ENCODE measurements at places on chromosomes 16 and 17.
A peak's percentile ranks its signal among the peaks of the same experiment; 100 is the strongest.

GRCh38 chr16:2004795-2005517 lies 4.7 kb downstream of the ZNF598 start:
- no peak for DNase-seq

GRCh38 chr17:17950806-17951205 lies 21.4 kb downstream of the TOM1L2 start:
- no peak for DNase-seq

GRCh38 chr17:44556166-44556831 lies 985 bp upstream of the FZD2 start:
- DNase-seq = peak; percentile 30

GRCh38 chr17:26962255-26963162 lies 331.4 kb upstream of the WSB1 start:
- DNase-seq = no peak

DNA sequence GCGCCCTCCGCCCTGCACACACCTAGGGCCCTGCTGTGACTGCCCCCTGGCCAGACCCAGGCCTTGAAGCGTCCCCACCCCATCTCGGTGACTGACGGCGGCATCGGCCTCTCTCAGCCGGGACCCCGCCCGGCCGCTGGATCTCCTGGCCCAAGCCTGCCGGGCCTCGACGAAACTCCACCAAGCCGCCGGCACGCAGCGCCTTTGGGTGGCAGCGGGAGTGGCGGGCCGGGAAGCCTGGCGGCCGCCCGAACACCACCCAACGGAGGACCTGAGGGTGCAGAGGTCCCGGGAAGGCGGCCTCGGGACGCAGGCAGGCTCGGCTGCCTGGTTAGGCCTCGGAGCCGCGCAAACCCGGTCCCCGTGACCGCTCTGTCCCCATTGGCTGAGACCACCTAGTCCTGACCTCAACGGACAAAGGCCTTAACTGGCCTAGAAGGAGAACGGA lies 12.0 kb upstream of the TMEM97 start:
- no peak for DNase-seq

- no peak for DNase-seq
Measured at GRCh38 chr16:89113152-89113547, 19.5 kb downstream of the ACSF3 start.

- DNase-seq = peak; percentile 23
Measured at GRCh38 chr17:38604479-38605403, 1.0 kb downstream of the SRCIN1 start.

GRCh38 chr16:23516366-23517137 lies 6.3 kb upstream of the GGA2 start:
- no peak for DNase-seq

- no peak for DNase-seq
Measured at GRCh38 chr17:46869975-46870803, 18.8 kb downstream of the WNT9B start.

GRCh38 chr16:89949121-89949742 lies 677 bp downstream of the DEF8 start:
- no peak for DNase-seq

DNA sequence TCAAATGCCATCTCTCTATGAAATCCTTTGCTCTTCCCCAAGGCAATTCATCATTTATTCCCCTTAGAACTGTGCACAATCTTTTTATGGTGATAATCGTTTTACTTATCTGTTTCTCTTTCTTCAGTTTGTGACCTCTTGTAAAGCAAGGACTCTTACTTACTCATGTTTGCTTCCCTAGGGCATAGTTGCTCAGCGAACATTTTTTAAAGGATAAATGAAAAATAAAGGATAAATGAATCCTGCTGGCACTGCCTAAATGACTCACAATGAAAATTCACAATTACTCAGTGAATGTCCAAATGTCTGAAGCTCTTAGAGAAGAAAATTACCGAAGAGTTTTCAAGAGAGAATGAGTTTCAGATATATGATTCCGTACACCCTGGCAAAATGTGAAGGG lies 671.7 kb downstream of the CDH11 start:
- no peak for DNase-seq

- no peak for DNase-seq
Measured at GRCh38 chr16:21722771-21723455, 59.1 kb downstream of the OTOA start.

DNA sequence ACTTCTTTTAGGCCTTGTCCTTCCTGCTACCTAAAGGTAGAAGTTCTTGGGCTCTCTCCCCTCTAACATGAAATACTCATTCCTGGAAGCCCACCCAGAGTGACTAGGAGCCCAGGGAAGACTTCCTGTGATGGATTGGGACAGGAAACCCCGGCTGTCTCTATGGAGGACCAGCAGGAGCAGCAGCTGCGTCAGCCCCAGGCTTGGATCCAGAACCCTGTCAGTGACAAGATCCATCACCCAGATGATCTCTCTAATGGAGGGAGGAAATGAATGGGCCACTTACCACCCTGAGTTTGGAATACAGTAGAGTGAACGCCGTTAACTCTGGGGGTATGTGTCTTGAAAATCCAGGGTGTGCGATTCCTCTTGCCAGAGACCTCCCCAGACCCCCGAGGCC lies 195.7 kb upstream of the WSCD1 start:
- no peak for DNase-seq

GRCh38 chr17:63696381-63696961 lies 3.5 kb downstream of the LIMD2 start:
- DNase-seq = peak; percentile 65

GRCh38 chr17:82497483-82498405 lies 21.8 kb upstream of the FOXK2 start:
- DNase-seq = peak; percentile 60

DNA sequence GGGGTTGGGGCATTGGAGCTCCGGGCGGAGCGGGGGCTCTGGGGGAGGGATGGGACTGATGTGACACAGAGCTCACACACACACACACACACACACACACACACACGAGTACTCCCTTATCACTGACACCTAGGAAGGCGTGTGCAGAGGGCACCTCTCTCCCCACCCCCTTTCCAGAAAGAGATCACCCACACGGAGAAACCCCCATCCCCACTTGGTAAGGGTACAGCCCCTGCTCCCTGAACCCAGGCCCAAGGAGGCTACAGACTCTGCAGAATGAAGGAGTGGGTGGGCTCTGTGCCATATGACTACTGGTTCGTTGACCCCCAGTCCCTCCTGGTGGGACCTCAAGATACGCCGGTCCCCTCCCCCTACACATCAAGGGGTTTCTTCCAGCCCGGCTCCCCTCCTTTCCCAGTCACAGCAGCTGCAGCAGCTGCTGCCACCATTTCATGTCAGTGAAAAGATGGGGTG lies 8.7 kb upstream of the ARHGAP23 start:
- DNase-seq = no peak

DNA sequence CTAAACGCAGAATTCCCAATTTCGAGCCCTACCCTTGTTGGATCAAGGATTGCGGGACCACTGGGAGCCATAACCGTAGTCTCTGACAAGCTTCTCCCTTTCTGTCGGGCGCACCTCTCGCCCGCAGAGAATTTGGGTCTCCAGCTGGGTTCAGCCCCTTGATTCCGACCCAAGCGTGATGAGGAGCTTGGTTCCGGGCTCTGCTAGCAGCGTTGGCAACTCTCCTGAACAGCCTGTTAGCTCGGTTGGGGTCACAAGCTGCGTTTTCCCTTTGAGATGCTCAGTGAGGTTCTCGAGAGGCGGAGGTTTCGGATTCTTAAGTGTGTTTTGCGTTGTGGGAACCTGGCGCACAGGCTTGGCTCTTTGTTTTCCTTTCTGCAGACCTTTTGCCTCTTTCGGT lies 655 bp downstream of the ATXN1L start:
- peak; percentile 17 for DNase-seq

DNA sequence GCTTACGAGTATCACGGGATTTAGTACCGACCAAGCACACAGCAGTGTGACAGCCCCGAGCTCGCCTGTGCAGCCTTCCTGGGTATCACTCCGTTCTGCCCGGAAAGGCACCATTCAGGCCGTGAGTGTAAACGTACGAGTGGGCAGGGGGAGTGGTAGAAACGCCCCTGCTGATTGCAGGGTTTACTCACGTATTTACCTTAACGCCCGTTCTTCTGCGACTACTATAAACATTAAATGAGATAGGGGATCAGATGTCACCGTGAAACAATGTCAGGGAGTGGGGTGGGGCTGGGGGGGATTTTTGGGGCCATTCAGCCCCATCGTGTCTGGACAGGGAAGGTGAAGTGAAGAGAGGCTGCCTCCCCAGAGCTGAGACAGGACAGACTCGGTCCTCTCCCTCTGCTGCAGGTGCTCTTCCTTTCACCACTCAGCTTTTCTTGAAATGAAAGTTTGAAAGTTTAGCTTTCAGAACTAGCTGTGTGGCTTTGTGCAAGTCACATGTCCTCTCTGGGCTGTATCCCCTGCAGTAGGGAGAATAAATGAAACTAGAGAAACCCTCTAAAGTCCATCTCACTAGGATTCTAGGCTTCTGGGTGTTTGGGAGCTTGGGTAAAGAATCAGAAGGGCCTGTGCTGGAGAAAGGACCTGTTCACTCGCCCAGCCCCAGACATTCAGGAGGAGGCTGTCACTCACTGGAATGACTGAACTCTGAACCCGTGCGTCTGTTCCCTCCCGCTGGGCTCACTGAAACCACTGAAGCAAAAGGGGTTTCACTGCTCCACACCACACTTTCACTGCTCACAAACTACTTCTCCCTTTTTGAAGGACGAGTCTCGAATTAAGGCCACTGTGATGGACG lies 66.7 kb downstream of the RPA1 start:
- no peak for DNase-seq

DNA sequence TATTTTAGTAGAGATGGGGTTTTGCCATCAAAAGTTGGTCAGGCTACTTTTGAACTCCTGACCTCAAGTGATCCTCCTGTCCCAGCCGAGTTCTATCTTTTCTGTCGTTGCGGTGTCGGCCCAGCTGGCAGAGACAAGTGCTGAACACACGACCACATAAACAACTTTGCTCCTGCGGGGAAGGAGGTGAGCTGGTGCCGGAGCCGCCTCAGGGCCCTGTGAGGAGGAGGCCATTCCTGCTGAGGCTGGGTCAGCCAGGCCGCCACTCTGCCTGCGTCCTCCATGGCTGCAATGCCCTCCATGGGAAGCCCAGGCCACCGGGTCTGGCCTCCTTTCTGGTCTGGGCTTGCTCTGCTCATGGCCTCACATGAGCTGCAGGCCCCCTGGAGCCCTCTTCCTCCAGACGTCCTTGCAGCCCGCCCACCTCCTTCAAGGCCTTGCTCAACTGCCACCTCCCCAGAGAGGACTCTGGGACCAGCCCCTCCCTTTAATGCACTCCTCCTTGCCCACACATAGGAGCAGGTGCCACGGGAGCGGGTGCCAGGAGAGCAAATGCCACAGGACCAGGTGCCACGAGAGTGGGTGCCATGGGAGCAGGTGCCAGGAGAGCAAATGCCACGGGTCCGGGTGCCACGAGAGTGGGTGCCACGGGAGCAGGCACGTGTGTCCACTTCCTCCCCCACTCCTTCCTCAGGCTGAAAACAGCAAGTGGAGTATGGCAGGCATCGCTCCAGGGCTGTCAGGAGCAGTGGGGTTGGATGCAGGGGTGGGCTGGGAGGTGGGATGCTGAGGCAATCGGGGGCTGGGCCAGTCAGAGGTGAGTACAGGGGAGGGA lies 28.4 kb upstream of the CBFA2T3 start:
- no peak for DNase-seq

DNA sequence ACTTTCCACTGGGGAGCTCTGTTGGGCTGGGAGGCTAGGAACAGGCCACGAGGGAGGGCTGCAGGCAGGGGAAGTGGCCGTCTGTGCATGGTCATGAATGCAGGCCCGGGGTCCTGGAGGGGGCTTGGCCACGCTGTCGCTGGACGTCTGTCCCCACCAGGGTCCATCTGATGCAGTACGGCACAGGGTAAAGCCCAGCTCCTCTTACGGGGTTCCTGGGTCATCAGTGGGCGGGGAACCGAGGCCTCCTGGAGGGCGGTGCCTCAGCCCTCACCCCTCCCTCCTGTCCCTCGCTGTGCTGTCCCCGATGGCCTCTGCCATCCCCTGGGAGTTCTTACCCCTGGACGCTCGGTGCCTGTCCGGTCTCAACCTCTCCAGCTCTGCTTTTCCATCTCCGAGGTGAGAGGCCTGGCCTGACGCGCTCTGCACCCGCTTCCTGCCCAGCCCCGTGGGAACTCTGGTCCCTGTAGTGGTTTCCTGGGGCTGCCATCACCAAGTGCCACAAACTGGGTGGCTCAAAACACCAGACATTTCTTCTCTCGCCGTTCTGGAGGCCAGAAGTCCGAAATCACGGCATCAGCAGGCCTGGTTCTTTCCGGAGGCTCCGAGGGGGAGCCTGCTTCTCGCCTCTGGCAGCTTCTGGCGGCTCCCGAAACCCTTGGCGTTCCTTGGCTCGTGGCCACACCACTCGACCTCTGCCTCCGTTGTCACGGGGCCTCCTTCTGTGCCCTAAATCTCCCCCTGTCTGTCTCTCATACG lies 182.8 kb downstream of the SEC14L1 start:
- DNase-seq = peak; percentile 29

- DNase-seq = no peak
Measured at GRCh38 chr16:2385190-2385836, 43.9 kb upstream of the CCNF start.

DNA sequence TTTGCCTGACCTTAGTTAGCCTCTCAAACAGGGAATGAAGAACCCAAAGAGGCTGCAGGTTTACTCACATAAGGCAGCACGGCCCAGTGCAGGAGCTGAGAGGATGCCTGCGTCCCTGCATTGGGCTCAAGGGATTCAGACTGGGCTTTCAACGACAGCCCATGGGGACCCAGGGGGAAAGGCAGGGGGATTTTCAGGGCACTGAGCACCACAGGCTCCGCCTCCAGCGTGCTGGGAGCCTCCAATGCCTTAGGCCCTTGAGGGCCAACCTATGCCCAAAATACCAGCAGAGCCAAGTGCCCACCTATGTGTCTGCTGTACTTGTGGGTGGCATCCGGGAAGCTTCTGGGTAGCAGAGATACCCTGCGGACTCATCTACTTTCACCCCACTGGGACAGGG lies 22.3 kb downstream of the DCAKD start:
- DNase-seq = no peak

GRCh38 chr16:720990-721764 lies at the start of gene ANTKMT:
Gene ANTKMT (plus strand): TSS chr16:721146. CDS start chr16:721275, 129 bp downstream.
- peak; percentile 85 for DNase-seq

- DNase-seq = no peak
Measured at GRCh38 chr16:83273504-83274173, 534.1 kb upstream of the HSBP1 start.

GRCh38 chr16:11550791-11551498 lies 35.8 kb downstream of the LITAF start:
- DNase-seq = no peak

GRCh38 chr16:67284699-67285646 lies 5.6 kb downstream of the PLEKHG4 start:
- DNase-seq = no peak

GRCh38 chr16:3173892-3174617 lies 13.9 kb upstream of the OR1F1 start:
- no peak for DNase-seq

GRCh38 chr17:73401911-73402310 lies 90.1 kb upstream of the CDC42EP4 start:
- peak; percentile 23 for DNase-seq

DNA sequence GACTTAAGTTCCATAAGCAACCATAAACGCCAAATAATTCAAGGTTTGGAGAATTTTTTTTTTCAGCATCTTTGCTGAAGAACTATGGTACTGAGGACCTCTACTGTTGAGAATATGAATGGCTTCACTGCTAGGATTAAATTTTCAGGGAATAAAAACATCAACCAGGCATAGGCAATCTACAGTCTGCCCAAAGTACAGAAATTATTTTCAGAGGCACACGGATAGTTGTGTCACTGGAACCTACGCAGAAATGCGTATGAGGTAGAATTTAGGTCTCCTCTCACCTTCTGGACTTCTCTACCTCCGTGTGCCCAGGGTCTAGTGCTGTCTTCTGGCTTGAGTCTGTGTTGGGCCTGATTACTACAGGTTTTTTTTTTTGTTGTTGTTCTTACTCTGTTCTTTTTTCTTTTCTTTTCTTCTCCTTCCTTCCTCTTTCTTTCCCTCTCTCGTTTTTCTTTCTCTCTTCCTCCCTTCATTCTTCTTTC lies 39.7 kb downstream of the NACA2 start:
- DNase-seq = no peak

All from CD4-positive, alpha-beta T cell treated with Interleukin-12 subunit alpha and Interleukin-12 subunit beta, for 1 hour (primary cell).